Stimulated activated CD4-positive, alpha-beta T cell treated with anti-CD3 and anti-CD28 coated beads, Interleukin-2, amount 100 ng/mL, for 4 hours (primary cell): ENCODE measurements at places on chromosomes 5 and 9.
A peak's percentile ranks its signal among the peaks of the same experiment; 100 is the strongest.

DNA sequence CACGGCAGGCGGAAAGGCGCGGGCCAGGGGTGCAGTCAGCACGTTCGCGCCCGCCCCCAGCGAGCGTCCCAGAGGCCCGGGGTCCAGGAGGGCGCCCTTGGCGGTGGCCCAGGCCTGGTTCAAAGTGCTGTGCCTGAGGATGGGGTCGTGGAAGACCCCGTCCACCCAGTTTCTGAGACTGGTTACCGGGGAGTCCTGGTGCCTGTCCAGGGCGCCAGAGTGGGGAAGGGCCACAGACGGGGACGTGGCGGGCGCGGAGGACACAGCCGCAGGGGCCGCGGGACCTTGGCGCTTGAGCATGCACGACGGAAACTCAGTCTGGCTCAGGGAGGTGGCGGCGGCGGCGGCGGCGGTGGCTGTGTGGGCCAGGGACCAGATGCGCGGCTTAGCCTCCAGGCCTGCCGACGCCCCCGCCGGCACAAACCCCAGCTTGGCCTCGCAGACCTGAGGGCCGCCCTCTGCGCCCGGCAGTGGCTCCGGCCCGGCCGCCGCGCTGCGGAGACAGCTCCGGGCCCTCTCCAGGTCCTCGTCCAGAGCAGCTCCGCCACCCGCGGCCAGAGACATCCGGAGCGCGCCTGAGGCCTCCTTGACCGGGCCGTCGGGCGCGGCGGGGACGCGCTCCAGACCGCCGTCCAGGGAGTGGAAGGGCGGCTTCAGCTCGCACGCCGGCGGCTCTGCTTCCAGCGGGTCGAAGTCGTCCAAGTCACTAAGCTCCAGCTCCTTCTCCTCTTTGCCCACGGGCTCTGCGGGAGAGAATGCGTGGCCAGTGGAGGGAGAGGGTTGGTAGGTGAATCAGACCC is 4.5 kb downstream of the IRX4 start:
- DNase-seq: no peak

DNA sequence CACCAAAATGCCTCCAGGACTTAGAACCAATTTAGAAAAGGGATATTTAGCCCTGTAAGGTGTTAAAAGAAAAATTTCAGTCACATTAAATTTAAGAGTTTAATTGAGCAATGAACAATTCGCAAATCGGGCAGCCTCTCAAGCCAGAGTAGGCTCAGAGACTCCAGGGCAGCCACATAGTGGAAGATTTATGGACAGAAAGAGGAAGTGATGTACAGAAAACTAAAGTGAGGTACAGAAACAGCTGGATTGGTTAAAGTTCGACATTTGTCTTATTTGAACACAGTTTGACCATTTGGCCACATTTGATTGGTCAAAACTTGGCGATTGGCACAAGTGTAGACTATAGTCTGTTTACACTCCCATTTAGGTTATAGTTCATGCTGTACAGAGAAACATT is 525.9 kb upstream of the ZNF608 start:
- DNase-seq: no peak

GRCh38 chr5:134510970-134511795 is 14.3 kb upstream of the JADE2 start:
- DNase-seq: peak; percentile 67

DNA sequence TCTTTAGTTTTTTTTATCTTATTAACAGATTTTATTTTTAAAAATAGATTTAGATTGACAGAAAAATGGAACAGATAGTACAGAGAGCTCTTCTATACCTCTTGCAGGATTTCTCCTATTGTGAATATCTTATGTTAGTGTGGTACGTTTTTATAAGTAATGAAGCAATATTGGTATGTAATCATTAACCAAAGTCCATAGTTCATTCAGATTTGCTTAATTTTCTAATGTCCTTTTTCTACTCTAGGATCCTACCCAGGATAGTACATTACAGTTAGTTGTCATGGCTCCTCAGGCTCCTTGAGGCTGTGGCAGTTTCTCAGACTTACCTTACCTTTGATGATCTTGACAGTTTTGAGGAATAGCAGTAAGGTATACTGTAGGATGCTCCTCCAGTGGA is 30.4 kb downstream of the PPP2R2B start:
- no peak for DNase-seq

DNA sequence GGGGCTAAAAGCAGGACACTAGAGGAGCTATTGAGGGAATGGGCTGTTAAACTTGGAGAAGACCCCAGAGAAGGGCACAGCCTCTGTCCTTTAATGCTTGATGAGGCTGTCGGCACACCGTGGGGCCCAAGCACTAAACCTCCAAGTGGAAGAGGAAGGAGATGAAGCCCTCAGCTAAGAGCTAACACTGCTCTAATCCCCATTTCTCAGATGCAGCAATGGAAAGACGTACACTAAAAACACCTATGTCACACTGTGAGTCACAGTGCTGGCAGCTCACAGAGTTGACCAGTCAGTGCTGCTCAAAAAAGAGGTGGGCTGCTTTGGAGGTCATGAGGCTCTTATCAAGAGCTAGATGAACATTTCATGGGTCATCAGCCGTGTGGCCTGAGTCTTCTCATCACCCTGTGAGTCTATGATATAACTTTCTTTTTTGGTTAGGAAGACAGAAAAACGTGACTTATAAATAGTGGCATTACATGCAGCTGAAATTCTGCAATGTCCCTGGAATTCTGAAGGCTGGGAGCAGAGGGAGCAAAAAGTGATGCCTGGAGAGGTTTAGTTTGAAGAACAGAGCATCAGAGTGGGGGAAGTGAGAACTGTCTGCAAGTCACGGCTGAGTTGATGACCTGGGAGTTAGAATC is 21.5 kb downstream of the TNFSF8 start:
- no peak for DNase-seq

DNA sequence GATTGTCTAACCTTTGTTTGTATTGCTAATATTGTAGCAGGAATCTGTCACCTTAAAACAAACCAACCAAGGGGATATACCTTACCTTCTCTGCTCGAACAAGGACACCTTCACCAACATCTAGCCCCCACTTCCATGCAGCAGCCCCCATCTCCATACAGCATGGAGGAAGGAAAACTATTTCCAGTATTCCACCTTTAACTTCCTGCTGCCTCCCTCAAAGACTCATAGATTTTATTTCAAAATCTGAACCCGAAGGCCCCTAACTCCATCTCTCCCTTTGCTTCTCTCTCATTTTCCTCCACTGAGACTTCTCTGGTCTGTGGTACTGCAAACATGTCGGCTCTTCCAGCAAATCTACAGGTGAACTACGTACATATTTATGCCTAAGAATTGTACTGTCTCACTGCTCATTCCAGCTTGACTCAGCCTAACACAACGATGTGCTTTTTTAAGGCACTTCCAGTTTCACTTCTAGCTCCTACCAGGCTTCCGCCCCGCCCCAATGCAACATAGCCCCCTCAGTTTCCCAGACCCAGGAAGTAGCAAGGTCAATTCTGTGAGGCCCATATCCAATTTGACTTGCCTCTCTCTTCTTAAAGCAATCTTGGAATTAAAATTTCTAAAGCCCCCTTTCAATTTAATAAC is 70.7 kb upstream of the RNF38 start:
- peak; percentile 65 for DNase-seq

DNA sequence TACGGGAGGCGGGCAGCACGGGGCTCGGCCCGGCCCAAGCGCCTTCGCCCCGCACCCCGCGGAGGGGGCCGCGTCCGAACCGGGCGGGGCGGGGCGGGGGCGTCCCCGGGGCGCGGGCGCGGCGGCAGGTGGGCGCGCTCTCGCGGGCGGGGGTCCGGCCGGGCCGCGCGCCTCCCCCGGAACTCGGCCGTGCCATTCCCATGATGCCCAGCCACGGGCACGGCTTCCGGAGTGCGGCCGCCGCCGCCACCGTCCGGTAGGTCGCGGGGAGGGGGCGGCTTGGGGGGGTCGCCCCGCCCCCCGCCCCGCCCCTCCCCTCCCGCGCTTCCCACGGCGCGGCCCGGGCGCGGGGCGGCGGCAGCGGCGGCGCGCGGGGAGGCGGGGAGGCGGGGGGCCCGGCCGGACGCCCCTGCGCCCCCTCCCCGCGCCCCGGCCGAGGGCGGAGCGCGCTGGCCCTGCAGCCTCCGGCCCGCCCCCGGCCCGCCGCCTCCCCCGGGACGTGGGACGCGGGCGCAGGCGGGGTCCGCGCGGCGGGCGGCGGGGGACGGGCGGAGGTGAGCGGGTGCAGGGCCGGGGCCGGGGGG is at the start of gene PPP1R26:
TSS of gene PPP1R26 (plus strand) at position 314 of the 584 bp plus-strand sequence. CDS start 4,729 bp downstream, outside the sequence.
- no peak for DNase-seq

- DNase-seq: no peak
Observed at GRCh38 chr9:120486835-120487234, 93.1 kb downstream of the CDK5RAP2 start.

DNA sequence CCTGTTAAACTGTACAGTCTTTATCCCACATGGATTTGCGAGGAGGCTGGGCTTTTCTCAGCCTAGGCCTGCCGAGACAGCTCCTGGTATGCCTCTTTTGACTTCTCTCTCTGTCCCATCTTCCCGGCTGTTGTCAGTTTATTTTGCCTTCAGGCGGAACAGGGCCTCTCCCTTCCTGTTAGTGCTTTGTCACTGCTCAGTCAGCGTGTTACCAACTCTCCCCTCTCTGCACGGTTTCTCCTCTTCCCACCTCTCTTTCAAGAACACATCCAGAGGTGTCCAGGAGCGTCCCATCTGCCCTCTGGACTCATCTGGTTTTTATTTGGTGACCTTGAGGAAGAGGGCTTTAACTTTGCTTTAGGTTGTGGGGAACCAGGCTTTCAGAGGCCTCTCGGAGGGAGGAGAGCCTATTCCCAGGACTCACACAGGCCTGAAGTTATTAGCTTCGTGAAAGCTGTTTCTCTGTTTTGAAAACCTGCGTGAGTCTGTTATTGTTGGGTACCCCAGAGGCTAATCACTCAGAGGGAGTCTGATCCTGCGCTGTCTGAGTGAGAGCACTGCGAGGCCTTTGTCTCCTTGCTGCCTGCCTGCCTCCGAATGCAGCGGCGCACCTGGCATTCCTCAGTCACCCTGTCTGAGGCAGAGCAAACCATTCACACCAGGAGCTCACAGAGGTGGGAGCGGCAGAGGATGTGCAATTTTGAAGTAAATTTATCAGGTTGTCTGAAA is 234.4 kb upstream of the MPDZ start:
- no peak for DNase-seq

GRCh38 chr9:72949918-72950325 is 2.9 kb downstream of the ALDH1A1 start:
- no peak for DNase-seq

- DNase-seq: no peak
Observed at GRCh38 chr5:158948376-158948886, 151.3 kb downstream of the EBF1 start.

DNA sequence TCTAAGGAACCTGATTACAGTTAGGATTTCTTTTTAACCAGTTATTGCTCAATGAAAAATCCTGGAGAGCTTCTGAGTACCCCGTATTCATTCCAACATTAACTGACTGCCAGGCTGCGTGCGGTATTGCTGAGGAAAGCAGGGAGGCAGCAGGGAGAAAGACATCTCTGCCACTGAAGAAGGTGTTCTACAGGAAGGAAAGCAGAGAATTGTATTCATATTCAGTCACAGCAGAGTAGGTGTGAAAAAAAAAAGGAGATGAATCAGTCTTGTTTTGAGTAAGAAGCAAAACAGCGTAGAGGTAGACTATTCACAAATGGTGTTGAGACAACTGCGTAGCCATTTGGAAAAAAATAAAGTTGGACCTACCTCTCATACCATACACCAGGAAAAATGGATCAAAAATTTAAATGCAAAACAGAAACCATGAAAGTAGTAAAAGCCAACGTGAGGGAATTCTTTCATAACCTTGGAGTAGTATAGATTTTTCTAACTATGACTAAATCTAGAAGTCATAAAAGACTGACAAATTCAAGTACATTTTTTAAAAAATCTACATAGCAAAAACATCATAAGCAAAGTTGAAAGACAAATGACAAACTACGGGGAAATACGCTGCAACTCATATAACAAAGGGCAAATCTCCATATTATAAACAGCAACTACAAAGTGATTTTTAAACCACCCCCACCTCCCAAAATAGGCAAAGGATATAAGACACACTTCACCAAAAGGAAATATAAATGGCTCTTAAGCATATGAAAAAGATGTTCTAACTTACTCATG is 9.9 kb upstream of the NR4A3 start:
- DNase-seq: no peak

DNA sequence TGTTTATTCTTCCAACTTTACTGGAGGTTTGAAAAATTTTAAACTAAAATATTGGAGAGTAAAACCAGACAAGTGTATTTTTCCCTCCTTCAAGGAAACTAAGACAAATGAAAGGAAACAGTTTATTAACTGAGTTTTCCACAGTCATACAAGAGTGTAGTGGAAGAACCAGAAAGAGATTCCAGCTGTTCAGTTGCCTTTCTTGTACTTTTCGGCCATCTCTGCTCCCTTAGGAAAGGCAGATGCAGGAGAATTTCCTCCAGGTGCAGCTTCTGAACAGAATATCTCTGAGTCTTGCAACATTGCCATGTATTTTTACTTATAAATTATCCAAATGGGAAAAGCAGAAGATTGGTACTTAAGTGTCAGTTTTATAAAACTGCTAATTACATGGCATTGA is 217.1 kb downstream of the MAST4 start:
- DNase-seq: no peak

DNA sequence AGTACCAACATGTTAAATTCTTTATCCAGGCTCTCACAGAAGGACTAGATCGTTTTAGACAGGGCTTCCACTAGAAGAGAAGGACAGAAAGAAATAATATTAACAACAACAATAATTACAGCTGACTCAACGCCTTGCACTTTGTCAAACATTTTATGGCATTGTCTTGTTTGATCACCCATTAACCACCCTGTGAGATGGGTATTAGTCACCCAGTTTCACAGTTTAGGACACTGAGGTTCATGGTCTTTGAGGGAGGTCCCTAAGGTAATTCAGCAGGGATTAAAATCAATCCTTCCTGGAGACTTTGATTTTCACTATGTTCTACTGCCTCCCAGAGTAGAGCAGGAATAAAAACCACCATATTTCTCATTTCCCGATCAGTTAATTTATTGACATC is 51.4 kb upstream of the BNC2 start:
- DNase-seq: no peak

GRCh38 chr9:14198841-14199455 is 115.0 kb downstream of the NFIB start:
- no peak for DNase-seq

GRCh38 chr9:131053896-131054295 is 42.4 kb upstream of the AIF1L start:
- no peak for DNase-seq

- no peak for DNase-seq
Observed at GRCh38 chr5:87752362-87752761, 339.6 kb upstream of the CCNH start.

DNA sequence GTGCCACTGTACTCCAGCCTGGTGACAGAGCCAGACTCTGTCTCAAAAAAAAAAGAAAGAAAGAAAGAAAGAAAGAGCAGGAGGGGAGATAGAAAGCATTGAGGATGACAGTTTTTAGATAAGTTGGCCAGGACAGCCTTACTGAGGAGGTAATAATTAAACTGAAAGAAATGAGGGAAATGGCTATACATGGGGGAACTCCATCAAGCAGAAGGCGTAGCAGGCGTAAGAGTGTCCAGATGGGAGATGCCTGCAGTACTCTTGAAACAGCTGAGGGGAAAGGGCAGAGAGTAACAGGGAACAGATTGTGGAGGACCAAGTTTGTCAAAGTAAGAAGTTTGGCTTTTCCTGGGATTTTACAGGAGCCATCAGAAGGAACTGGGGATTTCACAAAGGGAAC is 57.5 kb downstream of the HMGCS1 start:
- no peak for DNase-seq
